ENCODE measurements at places on chromosomes 7 and 10. TPM values are rescaled to one million over a fixed set of nuclear protein-coding genes. Genes with fewer than 3 reads are reported as not detected.

The CNPY1 gene
- not detected for total RNA-seq

The DDC gene
- 5.2 TPM for total RNA-seq

The KCP gene
- total RNA-seq: 10.6 TPM

The C10orf90 gene
- total RNA-seq: not detected

The LRRC18 gene
- not detected for total RNA-seq

The UTF1 gene
- total RNA-seq: not detected

The EVX1 gene
- not detected for total RNA-seq

The ENKUR gene
- 0.37 TPM for total RNA-seq

The RBAK gene
- total RNA-seq: 14.8 TPM

DNA sequence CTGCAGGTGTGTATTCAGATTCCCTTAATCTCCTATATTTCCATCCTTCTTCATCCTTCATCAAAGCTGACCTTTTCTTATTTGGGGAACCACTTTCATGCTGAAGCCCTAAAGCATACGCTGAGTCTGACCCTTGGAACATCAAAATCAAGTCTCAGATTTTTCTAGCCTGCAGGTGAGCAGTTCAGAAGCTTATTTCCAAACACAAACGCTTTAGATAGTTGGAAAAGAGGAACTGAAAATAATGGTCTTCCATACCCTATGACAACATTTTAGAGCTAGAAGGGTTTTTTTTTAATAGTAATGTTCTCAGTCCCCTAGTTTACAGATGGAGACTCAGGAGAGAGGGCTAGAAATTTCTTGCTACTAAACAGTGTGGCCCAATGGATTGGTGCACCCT is 1.6 kb upstream of the AGK start:
- no peak overlapping the region for H3K27ac ChIP-seq
- no peaks in the 10 kb centered on the region for H3K27me3 ChIP-seq
- DNase-seq: no peak
- H3K4me1 ChIP-seq: peaks cover 23% of the 10 kb centered on the region

DNA sequence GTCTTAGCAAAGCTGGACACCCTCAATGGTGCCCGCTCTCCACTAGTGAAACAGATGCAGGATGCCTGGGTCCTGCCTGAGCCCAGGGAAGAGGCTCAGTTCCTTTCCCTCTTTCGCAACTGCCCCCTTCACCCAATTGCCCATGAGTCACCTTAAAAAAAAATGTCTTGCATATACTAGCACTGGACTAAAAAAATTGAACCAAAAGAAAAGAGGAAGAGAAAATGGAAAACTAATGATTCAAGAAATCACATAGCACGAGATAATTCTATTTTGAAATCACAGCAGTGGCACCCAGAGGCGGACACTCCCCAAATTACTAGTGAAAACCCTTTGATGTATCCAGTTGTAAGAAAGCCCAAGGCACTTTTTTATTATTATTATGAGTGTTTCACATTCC is 972.5 kb downstream of the LRMDA start:
- no peak overlapping the region for H3K27ac ChIP-seq
- H3K27me3 ChIP-seq: no peaks in the 10 kb centered on the region
- no peak for DNase-seq
- H3K36me3 ChIP-seq: no peaks in the 10 kb centered on the region
- no peaks in the 10 kb centered on the region for H3K4me1 ChIP-seq

GRCh38 chr7:100696123-100696521 is 2.1 kb upstream of the GIGYF1 start:
- peaks cover 10% of the 10 kb centered on the region for H3K4me1 ChIP-seq
- DNase-seq: no peak
- H3K36me3 ChIP-seq: peaks cover 29% of the 10 kb centered on the region
- peaks cover 7% of the 10 kb centered on the region for H3K27me3 ChIP-seq
- H3K4me3 ChIP-seq: no peak overlapping the region
- no peak overlapping the region for H3K27ac ChIP-seq

DNA sequence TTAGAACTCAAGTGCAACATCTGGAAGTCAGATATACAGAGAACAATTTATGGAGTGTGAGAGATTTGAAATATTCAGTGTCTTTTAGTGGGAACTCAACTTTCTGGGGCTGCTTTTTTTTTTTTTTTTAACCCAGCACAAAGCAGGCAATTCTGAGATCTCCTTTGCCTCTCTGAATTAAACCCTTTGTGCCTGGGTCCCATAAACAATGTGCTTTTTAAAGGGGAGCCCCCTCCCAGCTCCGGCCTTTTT is 146.8 kb downstream of the CELF2 start:
- no peak overlapping the region for H3K4me3 ChIP-seq
- peaks cover 34% of the 10 kb centered on the region for H3K27me3 ChIP-seq
- H3K4me1 ChIP-seq: no peaks in the 10 kb centered on the region
- no peaks in the 10 kb centered on the region for H3K36me3 ChIP-seq
- H3K27ac ChIP-seq: no peak overlapping the region

DNA sequence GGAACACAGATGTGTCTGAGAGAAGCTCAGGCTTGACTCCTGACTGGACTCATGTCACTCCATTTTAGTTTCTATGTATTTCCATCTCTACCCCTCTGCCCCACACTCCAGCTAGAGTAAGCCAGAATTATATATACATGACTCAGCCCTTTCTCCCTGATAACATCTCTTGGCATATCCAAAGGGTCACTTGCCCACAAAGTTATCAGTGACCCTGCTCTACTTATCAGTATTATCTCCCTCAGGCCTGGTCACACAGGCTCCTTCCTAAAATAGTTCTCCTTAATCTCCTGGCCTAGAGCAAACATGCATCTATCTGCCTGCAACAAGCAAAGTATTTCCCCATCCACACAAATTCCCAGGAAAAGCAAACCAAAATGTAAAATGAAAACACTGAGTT is 598.3 kb downstream of the SUGCT start:
- no peak overlapping the region for H3K4me3 ChIP-seq
- no peaks in the 10 kb centered on the region for H3K27me3 ChIP-seq
- no peaks in the 10 kb centered on the region for H3K36me3 ChIP-seq
- peaks cover 21% of the 10 kb centered on the region for H3K4me1 ChIP-seq

GRCh38 chr10:103676851-103677417 is 178.4 kb downstream of the SH3PXD2A start:
- no peaks in the 10 kb centered on the region for H3K4me1 ChIP-seq
- no peak overlapping the region for H3K4me3 ChIP-seq
- no peaks in the 10 kb centered on the region for H3K27me3 ChIP-seq
- H3K27ac ChIP-seq: no peak overlapping the region

DNA sequence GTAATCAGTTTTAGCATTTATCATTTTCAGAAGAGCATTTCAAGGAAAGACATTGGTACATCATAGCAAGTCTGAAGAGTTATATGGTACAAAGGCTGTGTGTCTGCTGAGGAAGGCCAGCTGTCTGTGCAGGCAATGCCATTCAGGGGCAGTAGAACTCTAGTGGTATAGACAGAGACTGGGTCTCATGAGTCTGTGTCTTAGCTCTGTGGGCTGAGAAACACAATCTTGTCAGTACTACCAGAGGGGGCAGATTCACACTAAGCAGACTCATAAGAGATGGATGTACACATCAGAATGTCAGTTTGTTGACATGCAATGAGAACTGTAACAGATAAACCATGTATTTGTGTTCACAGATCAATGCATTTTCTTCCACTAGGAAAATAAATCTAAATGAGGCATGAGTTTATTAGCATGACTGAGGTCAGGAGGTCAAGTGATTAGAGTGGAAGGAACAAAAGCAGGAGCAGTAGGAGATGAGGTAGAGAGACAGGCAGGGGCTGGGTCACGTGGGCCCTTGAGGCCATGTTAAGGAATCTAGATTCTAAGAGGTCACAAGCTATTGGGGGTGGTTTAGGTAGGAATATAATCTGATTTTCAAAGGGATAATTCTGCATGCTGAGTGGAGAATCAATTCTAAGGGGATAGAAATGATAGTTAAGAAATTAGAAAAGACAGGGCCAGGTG is 7.5 kb upstream of the GGCT start:
- no peak overlapping the region for H3K4me3 ChIP-seq
- H3K27me3 ChIP-seq: no peaks in the 10 kb centered on the region
- DNase-seq: no peak
- H3K27ac ChIP-seq: no peak overlapping the region
- H3K4me1 ChIP-seq: peaks cover 19% of the 10 kb centered on the region
- H3K36me3 ChIP-seq: peaks cover 17% of the 10 kb centered on the region

GRCh38 chr10:60896033-60896432 is 48.0 kb downstream of the RHOBTB1 start:
- no peak overlapping the region for H3K27ac ChIP-seq
- no peaks in the 10 kb centered on the region for H3K36me3 ChIP-seq
- no peak for DNase-seq
- H3K27me3 ChIP-seq: no peaks in the 10 kb centered on the region

DNA sequence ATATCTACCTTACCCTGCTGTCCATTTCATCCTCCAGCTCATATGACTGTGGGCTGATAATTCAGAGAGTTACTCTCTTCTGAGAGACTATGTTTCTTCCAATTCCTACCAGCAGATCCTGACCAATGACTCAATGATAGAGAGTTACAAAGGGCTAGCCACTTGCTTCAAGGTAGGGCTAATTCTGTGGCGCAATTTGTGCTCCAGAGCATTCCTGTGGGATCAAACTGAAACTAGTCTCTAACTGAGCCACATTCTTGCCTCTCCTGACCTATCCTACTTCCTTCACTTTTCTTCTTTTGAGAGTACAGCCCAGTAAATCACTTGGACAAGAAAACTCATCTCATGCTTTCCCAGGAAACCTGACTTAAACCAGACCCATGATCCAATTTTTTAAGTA is 17.9 kb upstream of the ASZ1 start:
- no peaks in the 10 kb centered on the region for H3K27me3 ChIP-seq
- DNase-seq: peak; percentile 74
- H3K4me1 ChIP-seq: peaks cover 68% of the 10 kb centered on the region
- H3K36me3 ChIP-seq: peaks cover 19% of the 10 kb centered on the region
- peak overlapping the region; percentile 97 for H3K27ac ChIP-seq

DNA sequence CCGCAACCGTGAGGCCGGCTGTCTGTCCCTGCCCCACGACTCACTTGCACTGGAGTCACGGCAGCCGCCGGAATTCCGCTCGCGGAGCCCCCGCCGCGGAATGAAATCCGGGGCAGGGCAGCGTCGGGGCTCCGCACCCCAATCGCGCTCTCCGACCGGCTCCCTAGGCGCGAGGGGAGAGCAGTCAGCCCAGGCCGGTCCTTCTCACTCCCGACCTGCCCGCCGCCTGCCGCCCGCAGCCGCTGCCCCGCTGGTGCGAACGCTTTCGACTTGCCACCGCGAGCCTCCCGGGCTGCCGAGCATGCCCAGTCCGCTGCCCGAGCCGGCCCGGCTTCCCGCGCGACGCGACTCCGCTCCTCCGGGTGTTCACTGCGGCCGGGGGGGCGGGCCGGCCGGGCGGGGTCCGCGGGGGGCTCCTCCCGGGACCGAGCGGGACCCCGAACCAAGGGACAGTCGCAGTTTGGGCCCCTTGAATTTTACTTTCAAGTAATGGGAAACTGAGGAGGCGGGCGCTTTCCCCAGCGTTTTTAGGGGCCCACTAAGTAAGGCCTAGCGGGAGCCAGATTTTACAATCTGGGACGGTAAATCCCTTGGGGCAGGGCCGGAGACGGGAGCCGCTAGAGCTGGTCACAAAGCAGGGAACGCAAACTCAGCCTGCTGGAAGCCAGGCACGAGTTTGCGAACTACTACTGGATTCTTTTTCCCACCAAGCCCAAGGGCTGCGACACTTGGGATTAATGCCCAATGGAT is at the start of gene SGMS1:
Gene SGMS1 (minus strand): TSS at position 294 of the 750 bp plus-strand sequence. CDS start 279,842 bp downstream, outside the sequence.
- H3K36me3 ChIP-seq: peaks cover 41% of the 10 kb centered on the region
- H3K27me3 ChIP-seq: no peaks in the 10 kb centered on the region
- no peaks in the 10 kb centered on the region for H3K4me1 ChIP-seq
- DNase-seq: peak; percentile 88
- H3K4me3 ChIP-seq: peak within 1 kb of the TSS; percentile 78
- H3K27ac ChIP-seq: peak within 1 kb of the TSS; percentile 82

GRCh38 chr10:3566627-3567026 is 218.4 kb downstream of the KLF6 start:
- H3K36me3 ChIP-seq: no peaks in the 10 kb centered on the region
- no peak overlapping the region for H3K4me3 ChIP-seq
- H3K4me1 ChIP-seq: no peaks in the 10 kb centered on the region
- no peak overlapping the region for H3K27ac ChIP-seq
- no peak for DNase-seq
- H3K27me3 ChIP-seq: no peaks in the 10 kb centered on the region

- peaks cover 24% of the 10 kb centered on the region for H3K27me3 ChIP-seq
- H3K4me1 ChIP-seq: no peaks in the 10 kb centered on the region
- no peak for DNase-seq
- no peak overlapping the region for H3K27ac ChIP-seq
Measured at GRCh38 chr10:110165239-110165638, 42.2 kb upstream of the MXI1 start.

- peaks cover 80% of the 10 kb centered on the region for H3K27me3 ChIP-seq
- H3K4me1 ChIP-seq: no peaks in the 10 kb centered on the region
- H3K27ac ChIP-seq: no peak overlapping the region
- H3K4me3 ChIP-seq: no peak overlapping the region
- DNase-seq: no peak
Measured at GRCh38 chr7:127536394-127536691, 49.1 kb downstream of the GCC1 start.

DNA sequence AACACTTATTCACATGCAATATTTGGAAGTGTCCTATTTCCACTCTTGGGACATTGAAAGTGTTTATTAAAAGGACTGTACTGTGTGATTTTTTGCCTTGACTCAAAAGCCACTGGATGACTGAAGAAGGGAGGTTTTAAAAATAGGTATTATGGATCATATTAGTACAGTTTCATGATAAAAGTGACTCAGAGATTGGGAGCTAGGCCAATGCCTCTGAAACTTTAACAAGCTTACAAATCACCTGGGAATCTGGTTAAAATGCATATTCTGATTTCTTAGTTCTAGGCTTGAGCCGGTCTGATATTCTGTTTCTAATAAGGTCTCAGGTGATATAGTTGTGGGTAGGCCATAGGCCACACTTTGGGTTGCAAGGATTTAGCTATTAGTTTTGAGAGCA is 191.2 kb downstream of the PLXDC2 start:
- no peaks in the 10 kb centered on the region for H3K27me3 ChIP-seq
- H3K36me3 ChIP-seq: no peaks in the 10 kb centered on the region
- no peak overlapping the region for H3K4me3 ChIP-seq
- H3K4me1 ChIP-seq: no peaks in the 10 kb centered on the region

DNA sequence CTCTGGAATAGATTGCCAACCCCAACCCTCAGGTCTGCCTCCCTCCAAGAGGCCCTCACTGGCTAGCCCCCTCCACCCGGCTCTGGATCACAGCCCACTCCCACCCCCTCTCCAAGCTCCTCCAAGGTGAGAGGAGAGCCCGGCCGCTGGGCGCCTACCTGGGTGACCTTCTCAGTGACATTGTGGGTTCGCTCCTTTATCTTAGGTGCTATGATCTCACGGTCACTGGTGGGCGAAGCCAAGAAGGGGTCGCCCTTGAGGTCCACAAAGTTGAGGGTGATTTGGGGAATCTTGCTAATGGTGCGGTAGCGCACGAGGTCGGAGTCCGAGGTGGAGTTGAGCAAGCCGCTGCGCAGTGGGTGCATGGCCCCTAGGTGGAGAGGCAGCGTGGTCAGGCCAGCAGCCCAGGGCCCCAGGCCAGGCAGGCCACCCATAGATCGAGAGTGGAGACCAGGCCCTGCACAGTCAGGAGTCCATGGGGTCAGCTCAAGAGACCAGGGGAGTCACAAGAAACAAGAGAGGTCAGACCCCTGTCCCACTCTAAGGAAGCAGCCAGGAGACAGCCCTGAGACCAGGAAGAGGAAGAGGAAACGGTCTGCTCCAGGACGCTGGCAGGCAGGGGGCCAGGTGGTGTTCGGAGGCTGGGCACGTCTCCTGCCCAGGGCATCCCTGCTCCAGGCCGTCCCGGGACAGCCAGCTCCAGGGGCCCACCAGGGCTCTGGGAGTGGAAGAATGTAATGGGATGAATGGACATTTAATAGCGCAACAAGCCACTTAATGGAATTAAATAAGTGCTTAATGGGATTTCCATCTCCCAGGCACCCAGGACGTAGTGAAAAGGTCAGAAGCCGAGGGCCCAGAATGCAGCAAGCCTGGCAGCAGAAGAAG is 20.7 kb downstream of the KCNH2 start:
- no peak overlapping the region for H3K4me3 ChIP-seq
- H3K36me3 ChIP-seq: no peaks in the 10 kb centered on the region
- H3K4me1 ChIP-seq: no peaks in the 10 kb centered on the region
- no peak overlapping the region for H3K27ac ChIP-seq
- peaks cover 90% of the 10 kb centered on the region for H3K27me3 ChIP-seq
- no peak for DNase-seq
